HFFc6 (cell line): ENCODE measurements at places on chromosomes 2 and 18.

- DNase-seq: peak; percentile 87
These were observed 96.0 kb downstream of the MTCL1 start for GRCh38 chr18:8801263-8801901.

- no peak for DNase-seq
These were observed 101.9 kb downstream of the THADA start for GRCh38 chr2:43493954-43494353.

DNA sequence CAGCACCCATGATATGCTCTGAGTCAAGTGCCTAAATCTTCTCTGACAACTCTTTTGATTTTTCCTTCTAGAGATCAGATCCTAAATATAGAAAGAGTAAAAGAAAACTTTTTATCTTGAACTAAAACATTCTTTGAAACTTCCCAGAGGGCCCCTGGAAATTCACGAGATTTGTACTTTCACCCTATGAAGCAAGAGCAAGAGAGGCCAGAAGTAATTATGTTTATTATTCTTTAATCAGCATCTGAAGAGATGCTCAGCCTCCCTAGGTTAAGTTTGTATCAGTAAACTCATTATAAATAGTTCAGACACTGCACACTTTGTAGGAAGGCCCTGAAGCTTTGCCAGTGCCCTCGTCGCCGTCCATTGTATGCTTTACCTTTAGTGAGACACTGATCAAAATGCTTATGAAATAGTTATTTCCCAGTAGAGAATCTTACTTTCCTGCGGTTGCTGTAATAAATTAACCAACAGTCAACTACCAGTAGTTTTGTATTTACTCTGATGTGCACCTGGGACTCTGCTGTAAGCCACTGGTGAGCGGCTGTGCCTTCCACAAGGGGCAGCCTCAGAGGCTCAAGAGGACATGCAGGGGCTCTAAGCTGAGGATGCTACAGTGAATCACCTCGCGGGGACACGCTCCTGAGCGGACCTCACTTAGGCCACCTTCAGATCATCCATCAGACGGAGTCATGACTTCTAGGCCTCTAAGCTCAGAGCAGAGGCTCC, 71.9 kb downstream of the BIN1 start:
- DNase-seq: no peak

GRCh38 chr2:208192611-208193236, 2.9 kb upstream of the C2orf80 start:
- DNase-seq: no peak

DNA sequence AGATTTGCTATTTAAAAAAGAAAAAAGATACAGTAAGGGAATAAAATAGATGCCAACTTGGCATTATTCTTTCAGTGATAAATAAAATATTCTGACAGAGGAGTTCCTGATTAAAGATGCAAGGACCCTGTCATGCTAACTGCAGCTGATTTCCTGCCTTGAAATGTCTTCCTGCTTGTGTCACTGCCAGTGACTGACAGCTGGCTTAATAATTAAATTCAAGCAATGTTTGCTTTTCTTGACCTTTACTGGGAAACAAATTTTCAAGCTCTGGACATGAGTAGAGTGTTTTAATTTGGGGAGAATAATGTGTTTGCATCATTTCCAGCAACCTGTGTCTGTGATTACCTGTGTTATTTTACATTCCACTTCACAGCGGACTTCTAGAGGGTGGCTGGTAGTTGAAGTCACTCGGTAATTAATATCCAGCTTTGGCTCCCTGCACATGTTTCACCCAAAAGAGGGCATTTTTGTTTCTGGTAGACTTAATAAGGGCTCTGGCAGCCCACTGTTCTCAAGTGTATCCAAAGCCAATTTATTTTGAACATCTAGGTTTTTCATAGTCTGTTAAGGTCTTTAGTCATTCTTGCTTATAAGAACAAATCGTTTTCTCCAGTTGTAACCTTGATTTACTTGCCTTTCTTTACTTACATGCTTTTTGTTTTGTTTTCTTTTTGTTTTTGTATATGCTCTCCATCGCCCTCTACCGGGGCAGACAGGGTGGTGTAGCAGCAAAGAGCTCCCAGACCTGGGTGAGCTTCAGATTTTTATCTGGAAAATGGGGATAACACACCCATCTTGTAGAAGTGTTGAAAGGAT, 48.5 kb upstream of the PROKR1 start:
- DNase-seq: peak; percentile 45
